ENCODE measurements at places on chromosomes 1 and 21.

DNA sequence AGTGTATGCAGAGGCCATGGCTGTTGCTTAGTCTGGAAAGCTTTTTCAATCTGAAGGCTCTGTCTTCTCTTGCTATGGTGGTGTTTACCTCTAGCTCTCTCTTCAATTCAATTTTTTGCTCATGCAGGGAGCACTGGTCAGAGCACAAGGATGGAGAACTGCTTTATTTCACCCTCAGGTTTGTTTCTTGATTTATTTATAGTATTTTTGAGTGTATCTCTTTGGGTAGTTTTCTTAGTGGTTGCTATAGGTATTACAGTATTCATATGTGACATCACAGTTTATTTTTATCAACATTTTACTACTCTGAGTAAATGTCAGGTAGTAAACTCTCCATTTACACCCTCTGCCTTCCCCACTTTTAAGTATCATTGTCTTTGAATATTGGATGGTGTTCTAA lies 147.9 kb downstream of the RASAL2 start:
- no peak for DNase-seq

- DNase-seq: peak; percentile 88
Observed at GRCh38 chr1:163069142-163069541, at the start of gene RGS4. Gene RGS4 (plus strand): TSS chr1:163069361. CDS start chr1:163069485, 124 bp downstream.

DNA sequence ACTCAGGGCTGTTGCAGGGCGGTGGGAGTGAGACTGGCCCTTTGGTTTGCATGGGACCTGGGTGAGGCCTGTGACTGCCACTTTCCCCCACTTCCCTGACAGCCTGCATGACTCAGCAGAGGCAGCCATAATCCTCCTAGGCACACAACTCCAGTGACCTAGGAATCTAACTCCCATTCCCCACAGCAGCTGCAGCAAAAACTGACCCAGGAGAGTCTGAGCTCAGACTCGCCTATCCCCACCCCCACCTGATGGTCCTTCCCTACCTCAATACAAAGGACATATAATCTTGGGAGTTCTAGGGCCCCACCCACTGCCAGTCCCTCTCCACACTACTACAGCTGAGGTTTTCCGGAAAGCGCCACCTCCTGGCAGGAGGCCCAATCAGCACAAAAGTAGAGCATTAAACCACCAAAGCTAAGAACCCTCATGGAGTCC lies 26.7 kb downstream of the NDC1 start:
- peak; percentile 36 for DNase-seq

DNA sequence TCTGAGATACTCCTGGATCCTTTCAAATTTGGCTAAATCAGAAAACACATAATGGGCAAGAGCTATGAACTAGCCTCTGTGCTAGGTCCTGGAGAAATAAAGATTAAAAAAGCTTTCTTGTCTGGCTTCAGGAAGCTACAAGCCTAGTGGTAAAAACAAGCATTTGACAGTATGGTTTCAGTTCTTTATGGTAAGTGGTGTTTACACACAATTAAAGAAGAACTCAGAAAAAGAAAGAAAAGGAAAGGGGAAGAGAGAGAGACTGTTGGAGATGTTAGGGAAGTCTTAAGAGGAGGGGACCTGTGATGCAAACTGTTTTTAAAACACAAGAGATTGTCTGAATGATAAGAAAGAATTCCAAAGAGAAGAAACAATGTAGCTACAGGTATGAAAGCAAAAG lies 1.8 kb downstream of the OR10J1 start:
- DNase-seq: no peak

DNA sequence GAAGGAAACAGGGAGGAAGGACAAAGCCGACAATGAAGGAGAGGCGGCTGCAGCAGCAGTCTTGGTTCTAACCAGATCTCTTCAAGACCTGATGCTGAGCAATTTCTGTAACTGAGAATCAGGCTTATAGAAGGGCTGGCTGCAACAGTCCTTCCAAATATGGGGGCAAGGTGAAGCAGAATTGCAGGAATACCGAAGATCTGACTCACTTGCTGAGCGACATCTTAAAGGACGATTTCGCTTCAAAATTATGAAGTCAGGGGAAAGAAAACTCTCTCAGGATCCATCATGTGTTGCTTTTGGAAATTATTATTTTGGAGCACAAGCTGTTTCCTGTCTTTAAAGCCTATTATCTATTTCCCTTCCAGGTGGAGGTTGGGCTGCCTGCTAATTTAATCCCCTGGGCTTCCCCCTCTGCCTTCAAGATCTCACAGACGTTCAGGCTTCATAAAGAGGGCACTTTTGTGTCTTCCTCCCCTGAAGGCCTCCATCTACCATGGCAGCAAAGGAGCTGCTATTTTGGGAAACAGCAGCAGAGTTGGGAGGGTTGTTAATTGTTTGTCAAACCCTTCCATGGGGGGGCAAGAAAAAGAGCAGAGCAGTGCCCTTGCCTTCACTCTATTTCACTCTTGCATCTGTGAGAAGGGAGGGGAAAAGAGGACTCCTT lies 10.8 kb upstream of the IER5 start:
- DNase-seq: peak; percentile 59
